NCI-H2171 (cell line): ENCODE measurements at places on chromosomes 11 and 22.

DNA sequence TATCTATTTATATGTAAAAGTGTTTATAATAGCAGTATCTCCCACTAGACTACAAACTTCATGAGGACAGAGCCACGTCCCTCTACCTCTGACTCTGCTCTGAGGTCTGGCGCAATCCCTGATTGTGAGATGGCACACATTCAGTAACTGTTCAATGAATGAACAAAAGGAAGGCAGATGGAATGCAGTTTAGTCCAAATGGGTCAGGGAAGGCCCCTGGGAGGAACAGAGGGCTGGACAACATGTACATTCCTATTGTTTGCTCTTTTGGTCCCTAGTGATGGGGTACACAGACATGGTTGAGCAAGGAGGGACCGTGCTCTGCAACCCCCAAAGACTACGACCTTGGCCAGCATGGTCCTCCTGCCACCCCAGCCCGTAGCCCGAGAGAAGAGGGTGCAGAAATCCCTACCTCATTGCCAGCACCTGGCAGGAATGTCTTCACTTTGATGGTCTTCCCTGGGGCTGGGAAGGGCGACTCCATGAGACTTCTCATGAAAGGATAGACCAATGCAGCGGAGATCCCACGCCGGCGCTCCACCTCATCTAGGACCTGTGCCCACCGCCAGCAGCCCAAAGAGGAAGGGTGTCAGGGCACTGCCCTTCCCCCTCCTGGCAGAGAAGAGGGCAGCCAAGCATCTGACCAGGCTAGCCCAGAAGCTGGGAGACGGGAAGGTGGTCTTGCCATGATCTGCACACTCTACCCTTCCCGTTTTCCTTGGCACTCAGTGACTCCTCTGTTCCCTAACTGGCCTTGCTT lies 24.3 kb downstream of the RPL27A start:
- no peak for DNase-seq

DNA sequence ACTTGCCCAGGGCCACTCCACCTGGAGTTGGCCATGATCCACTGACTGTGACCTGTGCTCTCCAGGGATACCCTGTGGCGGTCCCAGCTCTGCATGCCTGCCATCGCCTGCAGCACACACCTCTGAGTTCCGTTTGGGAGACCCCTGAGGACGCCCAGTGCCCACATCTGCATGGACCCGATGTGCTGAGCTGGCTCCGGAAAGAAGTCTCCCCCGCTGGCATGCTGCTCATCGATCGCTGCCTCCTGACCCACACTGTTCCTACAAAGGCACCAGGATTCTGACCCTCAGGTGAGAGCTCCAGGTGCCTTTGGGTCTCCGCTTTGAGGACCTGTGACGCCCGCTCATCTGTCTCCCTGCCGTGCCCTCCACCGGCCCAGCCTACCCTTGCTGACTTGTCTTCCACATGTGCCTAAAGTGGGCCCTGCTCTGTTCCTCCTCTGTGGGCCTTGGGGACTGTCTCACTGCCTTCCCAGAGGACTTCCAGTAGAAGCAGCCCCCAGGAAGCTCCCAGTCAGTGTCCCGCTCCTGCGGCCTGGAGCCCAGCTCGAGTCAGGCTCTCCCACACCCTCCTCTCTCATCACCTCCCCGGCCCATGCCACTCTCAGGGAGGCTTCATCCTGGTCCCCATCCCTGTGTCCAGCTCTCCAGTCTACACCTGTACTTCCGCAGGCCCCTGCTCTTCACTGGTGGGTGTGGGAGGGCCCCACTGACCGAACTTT lies 5.9 kb upstream of the SLC25A1 start:
- no peak for DNase-seq

- peak; percentile 88 for DNase-seq
Observed at GRCh38 chr11:64688534-64688982, 34.4 kb downstream of the NRXN2 start.

GRCh38 chr11:12243911-12244550 lies 133.3 kb upstream of the PARVA start:
- DNase-seq, result peak; percentile 50

DNA sequence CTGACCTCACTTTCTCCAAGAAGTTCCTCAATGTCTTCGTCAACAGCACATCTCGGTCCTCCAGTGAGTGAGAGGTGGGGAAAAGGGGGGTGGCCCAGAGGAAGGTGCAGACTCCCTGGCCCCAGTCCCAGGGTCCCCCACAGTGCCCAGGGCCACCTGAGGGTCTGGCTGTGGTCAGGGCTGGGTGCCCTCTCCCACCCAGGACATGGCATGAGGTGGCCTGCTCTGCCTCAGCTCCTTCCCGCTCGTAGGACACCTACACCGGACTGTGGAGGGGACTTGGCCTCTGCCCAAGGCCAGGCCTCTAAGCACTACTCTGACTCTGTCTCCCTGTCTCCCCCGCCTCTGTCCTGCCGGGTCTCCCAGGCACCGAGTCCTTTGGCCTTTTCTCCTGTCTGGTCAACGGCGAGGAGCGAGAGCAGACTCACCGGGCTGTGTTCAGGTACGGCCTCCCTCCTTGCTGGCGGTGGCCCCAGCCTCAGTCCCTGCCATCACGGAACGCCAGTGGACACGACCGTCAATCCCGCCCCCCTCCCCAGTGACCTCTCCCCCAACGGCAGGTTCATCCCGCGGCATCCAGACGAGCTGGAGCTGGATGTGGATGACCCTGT lies 4.5 kb downstream of the MAPK8IP2 start:
- no peak for DNase-seq

DNA sequence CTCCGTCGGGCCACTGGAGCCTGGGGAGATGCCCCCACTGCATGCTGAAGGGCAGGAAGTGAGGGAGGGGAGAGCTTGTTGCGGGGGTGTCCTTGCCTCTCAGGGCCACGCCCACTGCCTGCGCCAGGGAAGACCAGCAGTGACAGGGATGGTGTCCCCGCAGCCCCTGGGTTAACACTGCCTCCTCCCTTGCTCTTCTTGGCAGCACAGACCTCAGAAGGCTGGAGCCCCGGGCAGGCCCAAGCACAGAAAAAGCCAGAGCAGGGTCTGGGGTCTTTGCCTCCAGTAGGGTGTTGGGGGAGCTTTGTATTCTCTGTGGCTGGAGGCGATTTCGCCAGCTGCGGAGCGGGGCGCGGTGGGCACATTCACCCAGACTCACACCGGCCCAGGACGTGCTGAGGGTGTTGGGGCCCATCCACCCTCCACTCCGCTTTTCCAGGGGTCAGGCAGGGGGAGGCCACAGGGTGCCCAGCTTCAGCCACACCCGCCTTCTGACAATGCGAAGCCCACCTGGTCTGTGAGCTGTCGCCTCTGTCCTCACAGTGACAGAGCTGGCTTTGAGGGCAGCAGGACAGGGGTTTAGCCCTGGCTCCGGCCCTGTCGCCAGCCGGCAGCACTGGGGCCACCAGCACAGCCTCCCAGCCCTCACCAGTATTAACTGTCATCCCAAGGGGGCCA lies 83.7 kb downstream of the CDKN1C start:
- DNase-seq, result no peak

- DNase-seq, result no peak
Observed at GRCh38 chr22:29735416-29735815, 15.6 kb downstream of the CABP7 start.

- no peak for DNase-seq
Observed at GRCh38 chr22:39433476-39434242, 23.2 kb upstream of the MGAT3 start.

- DNase-seq, result no peak
Observed at GRCh38 chr22:40055143-40055883, 60.6 kb downstream of the FAM83F start.

- no peak for DNase-seq
Observed at GRCh38 chr11:47105974-47106373, 70.7 kb downstream of the ARFGAP2 start.

DNA sequence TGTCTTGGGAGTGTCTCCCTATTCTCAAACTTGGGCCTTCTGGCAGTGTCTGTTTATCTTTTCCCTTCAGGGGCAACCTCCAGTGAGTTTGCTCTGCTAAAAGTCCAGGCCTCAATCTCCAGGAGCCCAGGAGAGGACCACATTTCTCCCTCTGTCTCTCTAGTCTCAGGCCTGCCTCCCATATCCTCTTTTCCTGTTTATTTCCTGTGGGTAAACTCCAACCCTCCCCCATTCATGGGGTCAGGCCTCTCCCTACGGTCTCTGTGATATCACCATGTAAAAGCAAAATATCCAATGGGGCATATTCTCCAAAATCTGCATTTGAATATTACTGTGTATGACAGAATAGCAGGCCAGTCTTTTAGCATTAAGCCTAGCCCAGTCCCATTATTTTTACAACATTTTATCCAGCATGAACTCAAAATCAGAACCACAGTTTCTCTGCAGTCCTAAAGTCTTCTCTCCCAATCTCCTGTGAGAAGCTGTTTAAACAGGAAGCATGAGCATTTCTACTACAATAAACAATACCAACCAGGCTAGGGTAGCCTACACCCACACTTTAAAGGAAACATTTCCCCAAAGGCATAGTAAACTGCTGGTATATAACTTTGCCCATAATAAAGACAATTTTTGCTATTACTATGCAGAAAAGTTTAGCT lies 18.0 kb upstream of the TMEM135 start:
- DNase-seq, result no peak
